Esophagus squamous epithelium (tissue), 5 donors: ENCODE measurements at places on chromosomes 3 and 15.
A peak's percentile ranks its signal among the peaks of the same experiment; 100 is the strongest.

DNA sequence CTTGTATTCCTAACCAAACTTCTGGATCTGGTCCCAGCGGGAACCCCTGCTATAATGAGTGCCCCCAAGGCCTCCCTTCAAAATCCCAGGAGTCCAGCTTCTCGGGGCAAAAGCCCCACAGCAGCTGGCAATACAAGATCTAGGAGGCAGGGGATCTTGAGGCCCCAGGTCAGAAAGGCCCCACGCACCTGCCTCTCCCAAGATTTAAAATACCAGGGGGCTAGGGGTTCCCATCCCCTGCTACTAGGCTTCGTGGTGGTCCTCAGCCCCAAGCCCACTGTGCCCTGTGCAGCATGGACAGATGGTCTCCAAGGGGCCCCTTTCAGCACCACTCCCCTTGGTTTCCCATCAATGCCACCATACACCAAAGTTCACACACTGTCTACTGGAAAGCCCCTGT, 15.8 kb upstream of the CYP11A1 start:
- no peak for DNase-seq

GRCh38 chr3:9808345-9809037, 1.6 kb upstream of the TTLL3 start:
- DNase-seq: no peak

DNA sequence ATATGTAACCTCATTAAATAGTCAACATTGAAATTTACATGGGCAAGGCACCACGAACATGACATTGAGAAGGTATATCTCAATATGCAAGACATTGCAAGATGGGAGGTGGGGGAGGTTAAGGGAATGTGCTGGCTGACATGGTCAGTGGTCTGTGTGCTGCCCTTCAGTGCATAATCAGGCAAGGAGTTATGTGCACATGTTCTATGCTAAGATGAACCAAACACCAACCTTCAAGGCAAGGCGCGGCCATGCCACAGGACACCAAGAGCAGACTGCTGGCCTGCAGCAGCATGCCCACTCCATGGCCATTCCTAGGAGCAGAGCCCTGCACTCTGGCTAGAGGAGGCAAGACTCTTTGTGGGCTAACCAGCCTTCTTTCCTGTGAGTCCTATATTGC, 40.9 kb upstream of the TSPAN3 start:
- no peak for DNase-seq

GRCh38 chr3:123683505-123684154, 98.8 kb upstream of the HACD2 start:
- DNase-seq: no peak

- no peak for DNase-seq
Observed at GRCh38 chr3:71468311-71469137, 115.0 kb downstream of the FOXP1 start.

DNA sequence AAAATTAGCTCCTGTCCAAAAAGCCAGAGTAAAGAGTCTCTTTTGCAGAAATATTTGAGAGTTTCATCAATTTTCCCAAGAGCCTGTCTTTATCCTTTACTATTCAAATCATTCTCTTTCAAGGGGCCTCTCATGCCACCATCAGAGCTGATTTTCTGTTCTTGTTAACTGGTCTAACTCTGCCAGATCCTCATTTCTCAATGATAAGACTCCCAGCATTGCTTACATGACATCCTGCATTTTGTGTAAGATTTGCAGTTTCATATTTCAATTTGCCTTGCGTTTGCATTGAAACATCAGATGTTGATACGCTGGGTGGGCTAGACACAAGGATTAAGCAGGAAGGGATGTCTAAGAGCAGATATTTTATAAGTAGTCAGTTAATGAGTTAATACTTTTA, 228.7 kb downstream of the TBL1XR1 start:
- no peak for DNase-seq

DNA sequence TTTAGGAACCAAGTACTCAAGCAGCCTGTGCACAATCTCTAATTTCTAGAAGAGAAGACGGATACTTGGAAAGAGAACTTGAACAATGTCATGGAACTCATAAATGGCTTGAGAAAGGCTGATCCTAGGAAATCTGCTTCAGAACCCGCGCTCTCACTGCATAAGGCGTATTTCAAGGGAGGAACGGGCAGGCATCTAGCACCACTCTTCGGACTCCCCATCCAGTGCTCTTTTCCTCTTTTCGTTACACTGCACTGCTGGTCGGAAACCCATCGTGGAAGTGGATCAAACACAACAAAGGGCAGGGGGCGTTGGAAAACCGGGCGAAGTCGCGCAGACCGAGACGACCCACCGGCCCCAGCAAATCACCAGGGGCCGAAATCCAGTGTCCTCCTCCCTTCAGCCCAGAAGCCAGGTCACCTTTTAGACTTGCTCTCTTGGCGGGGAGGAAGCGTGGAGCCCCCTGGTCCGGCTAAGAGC, 539 bp upstream of the TLNRD1 start:
- no peak for DNase-seq

- DNase-seq: no peak
Observed at GRCh38 chr15:71784719-71785118, 25.6 kb upstream of the NR2E3 start.

GRCh38 chr3:153889905-153890334, 231.3 kb upstream of the ARHGEF26 start:
- DNase-seq: no peak

GRCh38 chr15:25072857-25073476, 118.2 kb downstream of the SNRPN start:
- no peak for DNase-seq

DNA sequence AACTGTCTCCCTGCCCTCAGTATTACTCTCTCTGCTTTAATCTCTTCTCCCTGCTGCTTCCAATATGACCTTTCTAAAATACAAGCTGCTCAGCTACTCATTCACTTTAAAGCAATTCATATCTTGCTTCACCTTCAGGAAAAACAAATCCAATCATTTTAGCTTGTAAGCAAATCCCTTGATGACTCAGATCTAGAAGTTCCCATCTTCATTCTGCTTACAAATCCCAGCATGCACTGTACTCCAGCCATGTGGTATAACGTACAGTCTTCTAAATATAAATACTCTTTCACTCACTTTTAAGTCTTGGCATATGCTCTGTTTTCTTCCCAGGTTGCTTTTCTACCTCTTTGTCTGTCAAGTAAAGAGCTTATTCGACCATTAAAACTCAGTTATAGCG, 1009.1 kb upstream of the SEMA6D start:
- no peak for DNase-seq

GRCh38 chr3:106485217-106485616, 616.4 kb upstream of the CBLB start:
- DNase-seq: no peak

- DNase-seq: no peak
Observed at GRCh38 chr15:59169251-59169708, 37.4 kb upstream of the LDHAL6B start.

GRCh38 chr3:63086190-63086589, 191.9 kb upstream of the SYNPR start:
- DNase-seq: no peak

- DNase-seq: no peak
Observed at GRCh38 chr3:84904816-84905555, 53.8 kb upstream of the CADM2 start.

- no peak for DNase-seq
Observed at GRCh38 chr3:146834917-146835316, 229.8 kb upstream of the PLSCR5 start.

DNA sequence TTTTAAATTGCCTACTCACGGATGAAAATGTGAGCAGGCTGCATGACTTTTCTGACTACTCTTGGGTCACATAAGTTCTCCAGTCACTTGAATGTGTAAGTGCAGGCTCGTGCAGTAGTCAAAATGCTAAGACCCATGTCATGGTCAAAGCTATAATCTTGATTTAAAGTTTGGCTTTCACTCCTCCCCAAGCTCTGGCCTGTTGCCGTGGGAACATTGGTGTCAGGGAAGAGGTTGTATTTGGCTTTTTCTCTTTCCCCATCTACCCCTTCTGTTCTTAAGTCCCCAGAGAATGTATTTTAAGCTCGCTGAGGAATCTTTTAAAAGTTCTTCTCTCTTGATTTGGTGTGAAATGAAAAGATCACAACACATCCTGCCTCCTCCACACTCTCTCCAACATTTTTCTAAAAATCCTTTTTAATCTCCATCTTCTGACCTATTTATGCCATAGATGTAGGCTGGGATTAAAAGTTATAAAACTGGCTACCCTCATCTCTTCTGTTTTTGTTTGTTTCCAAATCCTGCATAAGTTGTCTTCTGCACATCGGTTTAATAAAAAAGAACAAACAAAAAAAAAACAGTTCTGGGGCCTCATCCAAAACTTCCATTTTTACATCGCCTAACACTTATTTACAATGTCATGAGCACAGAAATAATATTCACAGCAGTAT, 61.4 kb upstream of the ADAMTSL3 start:
- DNase-seq: no peak

GRCh38 chr3:183527428-183528379, 27.8 kb downstream of the KLHL6 start:
- no peak for DNase-seq

DNA sequence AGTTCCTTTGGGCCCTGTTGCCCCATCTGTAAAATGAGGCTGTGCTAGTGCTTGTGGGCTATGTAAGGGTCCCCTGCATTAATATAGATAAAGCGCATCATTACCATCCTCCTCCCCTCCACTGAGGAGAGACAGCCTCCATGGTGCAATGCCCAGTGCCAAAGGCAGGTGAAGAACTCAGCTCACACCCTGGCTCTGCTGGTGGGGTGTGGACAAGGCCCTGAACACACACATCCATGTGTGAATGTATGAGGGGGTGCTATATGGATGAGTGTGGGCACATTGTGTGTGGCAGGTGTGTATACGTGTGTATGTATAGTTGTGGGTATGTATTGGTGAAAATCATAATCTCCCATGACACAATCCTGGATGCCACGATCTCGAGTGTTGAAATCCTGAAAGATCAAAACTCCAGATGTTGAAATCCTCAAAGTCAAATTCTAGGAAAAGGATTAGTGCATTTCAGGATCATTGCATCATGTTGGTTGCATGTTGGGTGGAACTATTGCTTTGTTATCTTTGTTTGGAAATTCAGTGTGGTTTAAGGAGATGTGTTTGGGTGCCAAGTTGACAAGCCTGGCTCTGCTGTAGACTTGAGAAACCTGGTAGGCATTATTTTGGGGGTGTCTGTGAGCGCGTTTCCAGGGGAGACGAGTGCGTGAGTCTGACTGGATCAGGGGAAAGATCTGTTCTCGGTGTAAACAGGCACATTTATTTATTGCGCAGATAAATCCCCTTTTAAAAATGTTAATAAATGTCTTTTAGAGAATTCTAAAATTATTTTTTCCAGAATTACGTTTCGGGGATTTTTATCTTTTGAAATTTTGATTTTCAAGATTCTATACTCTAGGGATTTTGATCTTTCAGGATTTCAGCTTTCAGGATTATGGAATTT, 42.0 kb upstream of the SEC61A1 start:
- no peak for DNase-seq

DNA sequence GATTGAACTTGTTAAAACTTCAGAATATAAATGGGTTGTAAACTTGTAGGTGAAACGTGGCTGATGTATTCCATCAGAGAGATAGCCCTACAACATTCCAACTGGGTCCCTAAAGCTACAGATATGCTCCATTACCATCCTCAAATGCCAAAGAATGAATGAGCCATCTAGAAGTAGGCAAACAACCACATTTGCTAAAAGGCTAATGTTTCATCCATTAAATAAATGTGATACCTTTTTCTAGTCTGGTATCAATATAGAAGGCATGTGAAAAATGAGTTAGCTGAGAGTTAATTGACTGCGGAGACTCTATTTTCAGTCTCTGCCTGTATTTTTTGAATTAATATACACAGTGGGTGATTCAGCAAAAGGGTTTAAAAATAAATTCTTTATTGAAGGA, 203.8 kb downstream of the RBMS3 start:
- DNase-seq: no peak

- no peak for DNase-seq
Observed at GRCh38 chr3:64063207-64063982, 40.1 kb upstream of the PSMD6 start.

GRCh38 chr15:31477301-31477700, 150.7 kb downstream of the KLF13 start:
- DNase-seq: no peak

GRCh38 chr15:52481915-52482314, 46.8 kb downstream of the MYO5A start:
- peak; percentile 17 for DNase-seq

DNA sequence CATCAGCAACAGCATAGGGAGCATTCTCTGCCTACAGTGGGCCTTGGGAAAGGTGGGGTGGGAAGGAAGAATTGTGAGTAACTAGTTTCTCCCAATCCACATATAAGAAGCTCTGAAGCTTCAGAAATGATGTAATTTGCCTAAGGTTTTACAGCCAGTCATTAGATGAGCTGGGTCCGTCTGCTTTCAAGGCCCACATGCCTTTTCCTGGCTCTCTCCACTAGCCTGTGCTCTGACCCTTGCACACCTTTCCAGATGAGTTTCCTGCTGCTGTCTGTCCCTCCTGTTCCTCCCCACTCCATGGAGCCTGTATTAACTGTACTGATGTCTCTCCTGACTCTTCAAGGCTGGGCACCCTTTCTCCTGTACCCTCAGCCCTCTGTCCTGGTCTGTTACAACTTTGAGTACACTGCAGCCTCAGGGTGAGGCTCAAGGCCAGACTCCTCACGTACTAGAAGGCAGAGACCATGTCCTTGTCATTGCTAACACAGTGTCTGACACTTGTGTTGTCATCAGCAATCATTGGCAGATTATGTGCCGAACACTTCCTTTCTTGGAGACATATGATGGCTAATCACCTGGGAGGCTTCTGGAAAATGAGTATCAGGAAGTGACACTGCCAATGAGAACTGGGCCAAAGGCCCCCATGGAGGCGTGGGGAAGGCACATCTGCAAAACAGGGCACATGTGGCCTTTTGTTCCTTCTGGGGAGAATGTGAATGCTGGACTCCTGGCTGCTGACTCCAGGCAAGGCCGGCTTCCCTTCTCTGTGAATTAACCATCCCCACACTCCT, 6.6 kb downstream of the TM6SF1 start:
- DNase-seq: no peak

- no peak for DNase-seq
Observed at GRCh38 chr3:114732353-114732752, 414.7 kb downstream of the ZBTB20 start.

- no peak for DNase-seq
Observed at GRCh38 chr3:25910997-25911396, 121.1 kb downstream of the OXSM start.

DNA sequence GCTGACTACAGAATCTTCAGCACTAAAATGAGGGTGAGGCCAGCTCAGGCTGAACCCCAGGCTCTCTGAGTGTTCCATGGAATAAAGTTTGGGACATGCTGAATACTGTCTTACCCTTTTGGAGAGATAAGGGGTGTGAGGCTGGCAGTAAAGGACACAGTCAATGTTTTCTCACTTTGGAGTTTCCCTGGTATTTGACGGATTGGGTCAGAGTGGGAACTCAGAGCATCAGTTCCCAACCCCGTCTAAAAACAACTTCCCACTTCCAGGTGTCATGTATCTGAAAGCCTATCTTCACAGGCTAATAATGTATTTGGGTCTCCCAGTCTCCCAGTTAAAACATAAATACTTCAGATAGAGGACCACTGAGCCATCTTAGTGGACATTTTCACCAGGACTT, 180.7 kb downstream of the TLE3 start:
- no peak for DNase-seq

- DNase-seq: no peak
Observed at GRCh38 chr15:43648649-43649429, at the start of gene CATSPER2. Gene CATSPER2 (minus strand): TSS chr15:43648844. CDS start chr15:43648061, 783 bp downstream.

GRCh38 chr3:141663993-141664392, 74.1 kb upstream of the RNF7 start:
- no peak for DNase-seq

- DNase-seq: no peak
Observed at GRCh38 chr3:154510780-154511179, 80.8 kb upstream of the GPR149 start.

- no peak for DNase-seq
Observed at GRCh38 chr15:80494351-80494751, 90.2 kb downstream of the ARNT2 start.
